CD14-positive monocyte (primary cell): ENCODE measurements at places on chromosomes 7 and 10. TPM values are rescaled to one million over a fixed set of nuclear protein-coding genes. Genes with fewer than 3 reads are reported as not detected.

DNA sequence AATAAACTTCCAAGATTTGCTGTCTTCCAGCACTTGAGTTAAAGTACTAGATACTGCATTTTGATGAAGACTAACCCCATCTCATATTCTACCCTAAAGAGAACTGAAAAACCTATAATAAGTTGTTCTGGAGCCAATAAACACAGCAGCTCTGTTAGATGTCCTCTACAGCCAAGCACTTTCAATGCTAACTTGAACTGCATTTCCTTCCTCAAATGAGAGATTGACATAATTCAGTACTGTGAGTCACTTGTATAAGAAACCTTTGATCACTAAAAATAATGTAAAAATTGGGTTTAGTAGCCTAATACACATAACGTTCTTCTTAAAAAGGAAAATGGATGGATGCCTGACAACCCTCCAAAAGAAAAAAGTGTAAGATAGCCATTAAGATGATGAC lies 81.3 kb downstream of the ITGB8 start:
- H3K4me1 ChIP-seq: peaks cover 31% of the 10 kb centered on the region
- H3K36me3 ChIP-seq: no peaks in the 10 kb centered on the region
- no peak overlapping the region for H3K27ac ChIP-seq

DNA sequence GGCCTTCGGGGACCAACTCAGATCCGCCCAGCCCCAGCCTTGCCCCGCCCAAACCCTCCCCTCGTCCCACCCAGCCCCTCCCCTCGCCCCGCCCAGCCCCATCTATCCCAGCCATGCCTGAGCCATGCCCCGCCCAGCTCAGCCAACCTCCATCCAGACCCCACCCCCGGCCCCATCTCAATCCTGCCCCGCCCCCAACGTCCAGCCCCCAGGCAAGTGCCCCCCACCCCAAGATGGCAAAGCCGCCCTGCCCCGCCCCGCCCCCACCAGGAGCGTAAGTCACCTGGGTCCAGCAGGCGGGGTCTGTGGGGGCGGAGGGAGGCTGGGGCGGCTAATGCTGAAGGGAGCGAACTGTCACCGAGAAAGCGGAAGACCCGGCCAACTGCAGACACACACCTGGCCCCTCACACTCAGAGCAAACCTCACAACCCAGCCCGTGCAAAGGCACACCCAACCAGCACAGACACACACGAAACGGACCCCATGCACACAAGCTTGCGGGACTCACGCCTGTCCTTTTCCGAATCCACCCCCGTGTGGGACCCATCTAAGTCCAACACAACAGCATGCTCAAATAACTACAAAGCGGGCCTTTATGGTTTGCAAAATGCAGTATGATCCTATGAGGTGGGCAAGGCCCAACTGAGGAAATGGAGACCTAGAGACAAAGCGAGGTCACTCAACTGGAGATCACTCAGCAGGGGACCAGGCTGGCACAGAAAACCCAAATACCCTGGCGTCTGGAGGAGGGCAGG lies 11.5 kb upstream of the OGA start:
- peak overlapping the region; percentile 76 for H3K4me3 ChIP-seq
- no peaks in the 10 kb centered on the region for H3K36me3 ChIP-seq
- peak overlapping the region; percentile 86 for H3K27ac ChIP-seq
- H3K27me3 ChIP-seq: no peaks in the 10 kb centered on the region
- DNase-seq: peak; percentile 47

GRCh38 chr10:120426306-120426705 lies 30.7 kb upstream of the PLPP4 start:
- no peaks in the 10 kb centered on the region for H3K27me3 ChIP-seq
- H3K27ac ChIP-seq: no peak overlapping the region
- H3K36me3 ChIP-seq: no peaks in the 10 kb centered on the region
- DNase-seq: no peak
- no peaks in the 10 kb centered on the region for H3K4me1 ChIP-seq

DNA sequence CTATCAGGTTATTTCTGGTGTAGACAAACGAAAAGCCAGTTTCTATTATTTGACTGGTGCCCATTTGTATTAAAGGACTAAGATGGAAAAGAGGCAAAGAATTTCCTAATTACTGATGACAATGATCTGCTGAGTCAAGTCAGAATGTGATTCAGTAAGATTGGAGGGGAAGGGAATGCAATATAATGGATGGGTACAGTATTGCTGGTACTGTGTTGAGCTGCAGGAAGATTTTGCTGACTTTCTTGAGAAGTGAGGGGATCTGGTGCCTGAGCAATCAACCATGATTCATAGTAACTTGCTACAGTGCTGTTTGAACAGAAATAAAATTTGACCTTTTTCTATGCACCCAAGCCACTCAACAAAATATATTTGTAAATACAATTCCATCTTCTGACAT lies 139.1 kb upstream of the RHEB start:
- no peaks in the 10 kb centered on the region for H3K36me3 ChIP-seq
- no peaks in the 10 kb centered on the region for H3K27me3 ChIP-seq
- no peak overlapping the region for H3K4me3 ChIP-seq
- no peak overlapping the region for H3K27ac ChIP-seq
- no peak for DNase-seq

- H3K27ac ChIP-seq: peak overlapping the region; percentile 74
- DNase-seq: peak; percentile 66
- no peaks in the 10 kb centered on the region for H3K36me3 ChIP-seq
- H3K27me3 ChIP-seq: no peaks in the 10 kb centered on the region
- peaks cover 22% of the 10 kb centered on the region for H3K4me1 ChIP-seq
These were observed 566 bp downstream of the ZNF789 start for GRCh38 chr7:99473315-99473596.

- no peaks in the 10 kb centered on the region for H3K4me1 ChIP-seq
- H3K27me3 ChIP-seq: no peaks in the 10 kb centered on the region
- DNase-seq: no peak
- no peak overlapping the region for H3K27ac ChIP-seq
These were observed 524.5 kb downstream of the PARD3 start for GRCh38 chr10:34290412-34291081.

GRCh38 chr10:78964952-78965633 lies 103.7 kb upstream of the ZMIZ1 start:
- no peak overlapping the region for H3K4me3 ChIP-seq
- H3K4me1 ChIP-seq: peaks cover 9% of the 10 kb centered on the region
- no peak for DNase-seq
- H3K27me3 ChIP-seq: no peaks in the 10 kb centered on the region

Gene NXPH1
- not detected in 2 replicates for polyA plus RNA-seq

Gene OR9A2
- polyA plus RNA-seq: not detected in 2 replicates

Gene XRCC2
- polyA plus RNA-seq: not detected
